ENCODE measurements at places on chromosomes 7 and 10.

DNA sequence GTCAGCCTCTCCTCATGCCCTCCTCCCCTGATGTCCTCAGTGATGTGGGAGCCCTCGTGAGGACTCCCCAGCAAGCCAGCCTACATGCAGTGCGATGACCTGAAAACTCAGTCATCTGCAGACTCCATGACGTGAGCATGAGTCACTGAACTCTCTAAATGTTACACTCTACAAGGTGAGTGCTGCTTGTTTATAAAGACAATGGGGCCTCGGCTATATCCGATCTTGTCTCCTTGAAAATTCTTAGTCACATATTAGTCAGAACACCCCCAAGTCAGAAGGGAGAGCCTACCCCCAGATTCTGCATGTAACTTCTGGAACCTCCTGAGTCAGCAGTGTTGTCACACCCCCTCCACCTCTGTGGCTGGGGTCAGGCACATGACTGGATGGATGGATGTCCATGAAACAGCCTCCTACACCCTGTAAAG is 673.8 kb downstream of the INHBA start:
- DNase-seq: no peak

- DNase-seq: no peak
Measured at GRCh38 chr7:128059143-128059988, 28.1 kb upstream of the LRRC4 start.

GRCh38 chr10:97913193-97913592 is 63.5 kb downstream of the GOLGA7B start:
- DNase-seq: no peak

GRCh38 chr7:143511593-143512047 is 33.9 kb downstream of the TAS2R41 start:
- no peak for DNase-seq

- no peak for DNase-seq
Measured at GRCh38 chr10:113613427-113613826, 50.4 kb downstream of the NRAP start.

DNA sequence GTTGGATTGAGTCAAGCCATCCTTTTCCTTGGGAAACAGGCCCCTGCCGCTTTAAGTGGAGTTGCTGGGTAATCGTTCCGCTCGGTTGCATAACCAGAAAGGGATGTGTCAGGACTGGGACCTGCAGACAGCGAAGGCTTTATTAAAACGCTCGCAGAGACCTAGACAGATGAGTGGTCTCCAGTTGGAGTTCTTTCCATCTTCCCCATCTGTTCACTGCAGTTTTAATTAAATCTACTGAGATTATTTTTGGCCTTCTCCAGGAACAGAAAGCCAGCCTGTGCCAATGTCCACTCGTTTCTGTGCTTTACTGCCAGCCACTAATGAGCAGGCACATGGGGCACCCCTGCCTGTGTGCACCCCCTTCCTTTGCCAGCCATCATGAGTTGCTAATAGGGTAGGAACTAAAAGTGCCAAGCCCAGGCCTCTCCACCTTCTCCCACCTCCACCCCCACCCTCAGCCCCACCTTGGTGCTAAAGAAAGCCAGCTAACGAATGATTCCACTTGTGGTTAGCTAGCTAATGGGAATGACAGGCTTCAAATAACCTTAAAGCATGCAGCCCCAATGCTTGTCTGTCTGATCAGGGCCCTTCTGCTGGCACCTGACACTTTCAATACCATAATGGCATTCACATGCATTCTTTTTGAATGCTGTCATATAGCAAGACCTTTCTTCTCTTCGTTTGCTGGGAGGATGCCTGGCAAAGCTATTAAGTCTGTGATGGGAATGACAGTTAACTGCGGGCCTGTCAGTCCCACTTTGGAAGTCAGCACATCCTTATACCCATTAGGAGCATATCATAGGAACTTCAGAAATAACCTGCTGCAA is 556.8 kb upstream of the GALNT17 start:
- no peak for DNase-seq

DNA sequence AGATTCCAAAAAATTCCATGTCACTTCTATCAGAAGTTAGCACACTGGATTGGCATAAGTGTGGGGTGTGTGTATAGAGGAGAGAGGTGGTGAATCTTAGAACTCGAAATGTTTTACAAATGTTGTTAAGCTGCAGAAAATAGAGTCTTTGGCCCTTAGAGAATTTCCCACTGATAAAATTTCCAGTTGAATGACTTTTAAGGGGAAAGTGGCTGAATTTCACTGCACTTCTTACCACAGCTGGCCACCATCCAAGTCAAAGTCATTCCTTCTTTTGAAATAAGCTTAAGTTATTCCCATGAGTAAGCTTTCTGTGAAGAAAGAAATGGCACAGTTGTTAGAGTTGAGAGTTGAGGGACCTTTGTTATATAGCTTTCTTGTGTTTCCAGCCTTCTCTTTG is 13.9 kb downstream of the VCL start:
- no peak for DNase-seq

DNA sequence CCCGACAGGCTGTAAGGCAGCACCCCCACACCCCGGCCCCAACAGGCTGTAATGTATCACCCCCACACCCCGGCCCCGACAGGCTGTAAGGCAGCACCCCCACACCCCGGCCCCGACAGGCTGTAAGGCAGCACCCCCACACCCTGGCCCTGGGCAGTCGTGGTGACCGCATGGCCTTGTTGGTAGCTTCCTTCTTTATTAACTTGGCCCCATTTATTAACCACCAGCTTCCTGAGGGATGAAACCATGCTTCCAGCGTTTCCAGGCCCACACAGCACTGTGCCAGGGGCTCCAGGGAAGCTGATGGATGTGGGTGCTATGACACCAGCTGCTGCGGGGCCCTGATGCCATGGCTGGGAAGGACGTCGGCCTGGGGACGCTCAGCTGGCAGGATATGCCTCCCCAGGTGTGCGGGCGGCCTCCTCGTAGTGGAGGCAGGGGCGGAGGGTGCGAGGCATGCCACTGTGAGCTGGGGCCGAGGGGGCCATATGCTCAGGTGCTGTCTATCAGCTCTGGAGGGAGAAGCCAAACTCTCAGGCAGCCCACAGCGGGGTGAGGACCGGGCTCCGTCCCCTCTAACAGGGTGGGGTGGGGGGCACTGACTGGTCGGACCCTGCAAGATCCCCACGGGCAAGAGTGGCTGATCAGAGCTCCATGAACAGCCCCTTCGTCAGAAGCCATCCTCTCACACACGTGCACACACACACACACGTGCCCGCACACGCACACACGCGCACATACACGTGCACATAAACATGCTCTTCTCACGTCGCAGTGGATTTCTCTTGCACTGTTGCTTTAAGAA is 311.0 kb downstream of the PTPRN2 start:
- no peak for DNase-seq

GRCh38 chr7:11430112-11430511 is 401.9 kb downstream of the THSD7A start:
- no peak for DNase-seq

GRCh38 chr7:149620961-149621360 is 123.4 kb upstream of the ZNF746 start:
- DNase-seq: no peak

DNA sequence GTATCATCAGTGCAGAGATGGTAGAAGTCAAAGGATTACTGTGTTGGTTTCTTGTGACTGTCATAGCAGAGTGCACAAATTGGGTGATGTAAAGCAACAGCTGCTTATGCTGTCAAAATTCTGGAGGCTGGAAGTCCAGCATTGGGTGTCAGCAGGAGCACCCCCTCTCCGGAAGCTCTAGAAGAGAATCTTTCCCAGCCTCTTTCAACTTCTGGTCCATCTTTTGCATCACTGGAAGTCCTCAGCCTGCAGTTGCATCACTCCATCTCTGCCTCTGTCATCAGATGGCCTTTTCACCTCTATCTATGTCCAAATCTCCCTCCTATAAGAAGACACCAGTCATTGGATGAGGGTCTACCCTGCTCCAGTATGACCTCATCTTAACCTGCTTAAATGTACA is 35.8 kb upstream of the GALNTL5 start:
- DNase-seq: no peak

Measured in GOT3 (cell line).